CD8-positive, alpha-beta memory T cell (primary cell): ENCODE measurements at places on chromosomes 5 and 9.

DNA sequence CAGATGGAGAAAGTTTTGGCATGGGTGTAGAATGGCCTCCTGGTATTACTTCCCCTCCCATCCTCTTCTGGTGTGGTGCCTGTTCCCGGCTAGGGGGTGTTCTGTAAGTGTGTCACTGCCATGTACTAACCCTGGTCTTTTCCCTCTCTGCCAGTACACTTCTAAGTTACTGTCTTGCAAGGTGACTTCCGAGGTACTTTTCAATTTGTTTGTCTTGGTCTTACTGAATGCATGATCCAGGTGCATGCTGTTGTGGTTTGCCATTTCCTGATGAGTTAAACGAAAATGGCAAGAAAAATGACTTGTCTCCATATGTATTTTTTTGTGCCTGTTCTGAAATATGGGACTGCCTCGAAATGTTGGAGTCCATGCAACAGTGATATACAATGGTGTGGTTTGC lies 46.0 kb downstream of the C9orf152 start:
- DNase-seq, result no peak

GRCh38 chr5:121315786-121316185 lies 535.9 kb upstream of the FTMT start:
- no peak for DNase-seq

DNA sequence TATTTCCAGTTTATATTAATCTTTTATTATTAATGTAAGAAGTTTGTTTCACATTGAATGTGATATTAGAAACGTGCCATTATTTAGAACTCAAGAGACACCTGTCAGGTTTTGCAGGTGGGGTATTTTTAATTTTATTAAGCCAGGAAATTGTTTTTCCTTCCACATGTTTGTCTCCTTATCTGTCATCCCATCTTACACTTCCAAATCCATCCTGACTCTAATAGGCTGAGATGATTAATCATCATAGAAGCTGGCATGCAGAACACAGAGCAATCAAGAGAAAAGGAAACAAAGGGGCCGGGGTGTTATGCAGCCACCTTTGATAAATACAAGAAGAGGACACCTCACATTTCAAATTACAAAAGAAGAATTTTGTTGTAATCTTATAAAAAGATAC lies 506.5 kb downstream of the ISL1 start:
- DNase-seq, result no peak

DNA sequence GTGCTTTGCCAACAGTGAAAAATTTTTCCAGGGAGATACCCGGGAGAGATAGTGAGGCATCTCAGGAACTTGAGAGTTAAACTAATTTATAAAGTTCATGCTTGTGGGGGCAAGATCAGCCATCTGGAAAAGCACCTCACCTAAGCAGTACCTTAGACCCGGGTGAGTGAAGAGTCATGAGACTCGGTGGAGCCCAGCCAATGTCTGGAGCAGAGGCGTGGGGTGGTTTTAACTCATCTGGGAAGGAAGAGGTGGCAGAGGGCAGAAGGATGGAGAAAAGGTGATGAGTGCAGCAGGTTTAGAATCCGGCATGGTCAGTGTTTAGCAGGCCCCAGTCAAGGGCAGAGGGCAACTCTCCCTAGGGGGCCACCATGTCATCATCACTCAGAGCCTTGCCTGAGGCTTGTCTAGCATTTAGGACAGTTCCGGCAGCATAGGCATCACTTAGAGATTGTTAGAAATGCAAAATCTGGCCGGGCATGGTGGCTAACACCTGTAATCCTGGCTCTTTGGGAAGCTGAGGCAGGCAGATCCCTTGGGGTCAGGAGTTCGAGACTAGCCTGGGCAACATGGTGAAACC lies 4.3 kb upstream of the RNF183 start:
- no peak for DNase-seq

DNA sequence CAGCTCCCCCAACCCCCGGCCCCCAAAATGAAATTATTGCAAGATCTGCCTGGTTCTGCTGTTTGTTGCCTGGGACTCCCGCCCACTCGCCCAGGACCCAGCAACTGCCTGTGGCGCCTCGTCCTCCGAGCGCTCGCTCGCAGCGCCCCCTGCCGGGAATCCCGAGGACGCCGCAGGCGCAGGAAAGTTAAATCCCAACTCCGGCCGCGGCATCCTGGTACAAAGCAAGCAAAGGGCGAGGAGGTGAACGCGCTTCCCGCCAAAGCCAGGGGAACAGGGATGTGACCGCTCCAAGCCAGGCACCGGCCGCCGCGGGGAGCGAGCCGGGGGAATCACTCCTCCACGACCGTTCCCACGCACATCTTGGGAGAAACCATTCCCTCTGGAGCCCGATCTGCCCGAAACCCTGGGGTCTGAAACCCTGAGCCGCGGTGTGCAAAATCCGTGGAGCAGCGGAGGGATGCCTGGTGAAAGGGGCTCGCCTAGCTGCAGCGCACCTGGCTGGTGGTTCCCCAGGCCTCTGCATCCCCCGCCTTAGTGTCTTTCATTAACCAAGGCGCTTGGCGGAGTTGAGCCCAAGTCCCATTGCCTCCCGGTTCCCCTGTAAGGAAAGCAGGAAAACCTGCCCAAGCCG lies 1.3 kb downstream of the SEMA5A start:
- DNase-seq, result peak; percentile 31

- DNase-seq, result no peak
These were observed 432.1 kb upstream of the RGMB start for GRCh38 chr5:98341038-98342032.

DNA sequence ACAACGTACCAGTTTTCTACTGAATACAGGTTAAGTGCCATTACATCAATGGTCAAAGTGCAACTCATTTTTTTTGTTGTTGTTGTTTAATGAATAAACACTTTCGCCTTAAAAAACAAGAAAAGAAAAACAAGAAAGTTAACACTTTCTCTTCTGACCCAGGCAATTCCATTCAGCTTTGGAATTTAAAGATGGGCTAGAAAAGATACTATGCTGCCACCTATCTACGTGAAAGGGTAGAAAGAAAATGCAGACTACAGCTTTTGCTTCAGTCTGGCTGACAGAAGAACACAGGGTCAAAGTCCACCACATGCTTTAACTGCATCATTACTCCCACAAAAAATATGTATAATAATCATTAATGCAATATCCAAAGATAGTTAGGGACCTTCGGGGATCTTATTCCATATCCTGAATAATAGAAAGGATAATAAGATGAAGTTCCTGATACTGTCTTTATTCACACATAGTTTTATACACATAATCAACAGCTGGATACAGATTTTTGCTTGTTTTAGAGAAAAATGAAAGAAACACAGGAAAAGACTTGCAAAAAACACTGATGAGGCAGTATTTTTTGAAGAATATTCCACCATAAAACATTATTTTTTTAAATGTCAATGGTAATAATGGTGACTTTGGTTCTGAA lies 40.4 kb downstream of the ZDHHC21 start:
- DNase-seq, result no peak

- no peak for DNase-seq
These were observed 20.0 kb upstream of the CREBRF start for GRCh38 chr5:173035904-173036707.

- DNase-seq, result no peak
These were observed 268.1 kb downstream of the FSTL4 start for GRCh38 chr5:133344266-133344665.

GRCh38 chr5:151597749-151598148 lies 6.6 kb upstream of the FAT2 start:
- no peak for DNase-seq

GRCh38 chr9:114417511-114417910 lies 29.7 kb upstream of the AKNA start:
- DNase-seq, result no peak

DNA sequence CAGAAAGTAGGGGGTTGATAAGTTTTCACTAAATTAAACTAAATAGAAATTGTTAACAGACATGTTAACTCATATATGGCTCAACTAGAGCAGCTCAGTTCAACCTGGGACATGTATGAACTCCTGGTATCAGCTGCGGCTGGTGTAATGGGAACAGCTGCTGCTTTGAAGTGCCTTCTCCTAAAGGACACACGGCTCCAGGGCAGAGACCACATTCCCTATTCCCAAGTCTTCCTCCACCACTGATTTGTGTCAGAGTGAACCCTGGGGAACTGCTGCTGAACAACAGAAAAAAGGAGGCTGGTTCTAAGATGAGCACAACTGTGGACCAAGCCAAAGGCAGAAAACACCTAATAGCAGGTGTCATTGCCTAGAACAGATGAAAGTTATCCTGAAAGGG lies 71.1 kb downstream of the MAPKAP1 start:
- no peak for DNase-seq

DNA sequence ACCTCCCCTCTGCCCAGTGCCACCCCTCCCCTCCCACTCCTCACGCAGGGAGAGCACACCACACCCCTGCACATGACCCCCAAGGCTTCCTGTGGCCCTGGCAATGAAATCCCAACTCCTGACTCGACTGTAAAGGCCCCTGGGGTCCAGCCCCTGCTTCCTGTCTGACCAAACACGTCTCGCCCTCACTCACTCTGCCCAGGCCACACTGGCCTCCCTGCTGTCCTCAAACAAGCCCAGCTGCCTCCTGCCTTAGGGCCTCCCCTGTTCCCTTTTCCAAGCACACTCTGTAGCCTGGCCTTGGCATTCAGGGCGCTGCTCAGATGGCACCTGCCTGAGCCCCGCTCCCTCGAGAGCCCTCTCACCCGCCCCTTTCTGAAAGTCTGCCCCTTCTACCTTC lies 42.4 kb downstream of the HK3 start:
- no peak for DNase-seq

- DNase-seq, result peak; percentile 92
These were observed 8.2 kb downstream of the RANBP6 start for GRCh38 chr9:6007058-6007769.

GRCh38 chr5:122471031-122471751 lies 159.2 kb downstream of the SNCAIP start:
- DNase-seq, result no peak

GRCh38 chr5:64019746-64020145 lies 57.5 kb upstream of the HTR1A start:
- no peak for DNase-seq

DNA sequence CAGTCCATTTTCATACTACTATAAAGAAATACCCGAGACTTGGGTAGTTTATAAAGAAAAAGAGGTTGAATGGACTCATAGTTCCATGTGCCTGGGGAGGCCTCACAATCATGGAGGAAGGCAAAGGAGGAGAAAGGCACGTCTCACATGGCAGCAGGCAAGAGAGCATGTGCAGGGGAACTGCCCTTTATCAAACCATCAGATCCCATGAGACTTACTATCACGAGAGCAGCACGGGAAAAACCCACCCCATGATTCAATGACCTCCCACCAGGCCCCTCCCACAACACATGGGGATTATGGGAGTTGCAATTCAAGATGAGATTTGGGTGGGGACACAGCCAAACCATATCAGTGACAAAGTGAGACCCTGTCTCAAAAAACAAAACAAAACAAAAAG lies 19.9 kb downstream of the TRAF2 start:
- no peak for DNase-seq

GRCh38 chr9:33013962-33014664 lies 11.0 kb upstream of the DNAJA1 start:
- DNase-seq, result no peak

GRCh38 chr9:78369639-78370219 lies 72.8 kb downstream of the PSAT1 start:
- peak; percentile 36 for DNase-seq

DNA sequence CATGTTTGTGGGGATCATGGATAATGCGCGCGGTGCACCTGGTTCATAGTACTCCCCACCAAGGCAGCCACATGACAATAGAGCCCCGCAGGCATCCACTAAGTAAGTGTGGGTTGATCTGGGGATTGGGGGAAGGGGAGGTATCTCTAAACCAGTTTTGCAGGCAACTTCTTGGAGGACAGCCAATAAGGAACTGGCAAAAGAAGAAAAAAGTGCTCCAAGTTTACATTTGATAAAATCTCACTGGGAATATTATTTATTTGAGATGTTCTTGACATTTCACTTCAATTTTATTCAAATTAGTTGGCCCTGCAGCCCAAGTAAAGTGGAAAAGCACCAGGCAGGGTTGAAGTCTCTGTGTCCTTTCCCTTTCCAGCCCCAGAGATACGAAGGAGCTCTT lies 8.5 kb downstream of the FBP1 start:
- DNase-seq, result no peak

GRCh38 chr9:105053209-105053652 lies 125.3 kb upstream of the ABCA1 start:
- no peak for DNase-seq

DNA sequence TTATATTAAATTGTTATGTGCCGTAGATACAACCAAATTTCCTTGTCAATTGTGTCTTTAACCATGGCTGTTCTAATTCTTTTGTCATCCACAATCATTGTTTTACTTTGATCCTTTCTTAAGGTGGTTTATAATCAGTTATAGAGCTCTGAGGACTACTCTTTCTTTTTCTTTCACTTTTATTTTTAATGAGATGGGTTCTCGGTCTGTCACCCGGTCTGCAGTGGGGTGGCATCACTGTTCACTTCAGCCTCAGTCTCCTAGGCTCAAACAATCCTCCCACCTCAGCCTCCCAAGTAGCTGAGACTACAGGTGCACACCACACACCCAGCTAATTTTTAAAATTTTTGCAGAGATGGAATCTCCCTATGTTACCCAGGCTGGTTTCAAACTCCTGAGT lies 74.2 kb downstream of the ANXA2R start:
- DNase-seq, result no peak

GRCh38 chr5:14231156-14231555 lies 88.0 kb downstream of the TRIO start:
- no peak for DNase-seq

GRCh38 chr9:79193501-79194223 lies 378.1 kb upstream of the TLE4 start:
- DNase-seq, result no peak

- no peak for DNase-seq
These were observed 344.7 kb upstream of the RGMB start for GRCh38 chr5:98428806-98429205.

GRCh38 chr5:110880413-110880812 lies 141.6 kb downstream of the SLC25A46 start:
- no peak for DNase-seq

DNA sequence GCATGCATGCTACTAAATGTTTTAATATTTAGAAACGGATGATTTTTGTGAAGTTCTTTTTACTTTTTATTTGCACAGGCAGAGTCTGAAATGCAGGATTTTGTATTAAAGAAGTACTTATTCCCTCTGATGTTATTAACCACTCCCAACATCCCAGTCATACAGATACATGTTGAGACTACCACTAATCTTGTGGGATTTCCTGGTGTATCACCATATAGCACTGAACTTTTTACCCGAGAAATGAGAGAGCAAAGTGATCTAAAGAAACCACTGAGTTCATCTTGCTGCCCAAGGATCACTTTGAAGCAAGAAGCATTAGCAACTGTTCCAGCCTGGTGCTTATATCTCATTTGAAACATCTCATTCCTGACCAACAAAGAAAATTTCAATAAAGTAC lies 443.8 kb downstream of the BNC2 start:
- DNase-seq, result no peak

DNA sequence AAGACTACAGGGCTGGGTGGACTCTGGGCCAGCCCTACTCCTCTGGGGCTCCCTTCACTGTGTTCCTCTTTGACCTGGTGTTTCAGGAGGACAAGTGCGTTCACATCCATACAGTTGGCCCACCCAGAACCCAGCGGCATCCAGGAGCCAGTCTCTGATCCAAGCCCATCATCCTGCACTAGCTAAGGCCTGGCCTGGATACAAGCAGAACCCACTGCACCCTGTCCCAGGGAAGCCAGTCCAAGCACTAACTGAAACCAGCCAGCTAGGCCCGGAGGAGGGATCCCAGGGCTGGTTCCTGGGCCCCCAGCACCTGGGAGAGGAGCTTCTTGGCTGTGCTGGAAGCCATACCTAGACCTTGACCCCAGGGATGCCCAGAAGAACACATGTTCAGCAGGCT lies 4.1 kb upstream of the GBGT1 start:
- no peak for DNase-seq
